ENCODE measurements at places on chromosomes 5 and 9.

DNA sequence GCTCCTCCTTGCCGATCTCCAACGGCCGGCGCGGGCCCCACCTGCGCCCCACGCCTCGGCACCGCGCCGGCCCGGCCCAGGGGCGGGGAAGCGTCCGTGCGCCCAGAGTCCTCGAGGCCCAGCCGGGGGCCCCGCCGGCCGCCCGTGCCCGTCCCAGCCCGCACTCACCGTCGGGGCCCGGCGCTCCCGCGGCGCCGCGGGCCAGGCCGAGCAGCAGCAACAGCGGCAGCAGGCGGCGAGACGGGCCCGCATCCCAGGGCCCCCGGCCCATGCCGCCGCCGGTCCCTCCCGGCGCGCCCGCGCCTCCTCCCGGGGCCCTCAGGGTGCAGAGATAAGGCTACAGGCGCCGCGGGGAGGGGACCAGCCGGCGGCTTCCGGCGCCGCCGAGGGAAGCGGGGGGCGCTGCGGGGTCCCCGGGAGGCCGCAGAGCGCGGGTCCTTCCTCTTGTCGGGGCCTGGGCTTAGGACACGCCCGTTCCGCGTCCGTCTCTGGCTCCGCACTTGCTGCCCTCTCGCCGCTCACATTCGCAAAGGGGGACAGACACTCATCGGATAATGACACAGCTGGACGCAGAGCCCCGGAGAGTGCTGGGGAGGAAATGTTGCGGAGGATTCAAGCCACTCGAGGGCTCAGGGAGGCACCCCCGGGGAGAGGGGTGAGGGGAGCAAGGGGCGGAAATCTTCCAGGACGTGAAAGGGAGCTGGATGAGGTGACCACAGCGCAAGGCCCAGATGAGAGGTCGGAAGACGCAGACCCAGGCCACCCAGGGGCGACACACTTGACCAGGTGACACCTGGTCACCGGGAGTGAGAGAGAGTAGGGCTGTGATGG lies at the start of gene SUSD1:
Gene SUSD1, minus strand, starts transcription at position 333 of the 831 bp plus-strand sequence. Its CDS starts 62 bp downstream, at position 271.
- DNase-seq = no peak

DNA sequence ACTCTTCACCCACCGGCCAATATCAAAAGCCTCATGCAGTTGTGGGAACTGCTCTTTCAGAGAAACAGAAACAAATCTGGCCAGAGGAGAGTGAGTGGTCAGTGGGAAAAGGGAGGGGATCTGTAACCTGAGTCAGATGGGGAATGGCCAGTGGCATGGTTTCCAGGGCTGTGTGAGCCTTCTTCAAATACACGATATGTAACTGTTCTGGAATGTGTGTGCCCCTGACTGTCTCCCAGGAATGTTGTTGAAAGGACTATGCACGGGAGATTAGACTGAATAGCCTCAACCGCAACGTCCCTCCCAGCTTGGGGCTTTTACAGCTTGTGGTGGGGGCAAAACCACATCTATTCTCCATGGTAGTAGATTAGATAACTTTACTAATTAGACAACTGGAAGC lies 60.8 kb downstream of the SH3TC2 start:
- DNase-seq = no peak

DNA sequence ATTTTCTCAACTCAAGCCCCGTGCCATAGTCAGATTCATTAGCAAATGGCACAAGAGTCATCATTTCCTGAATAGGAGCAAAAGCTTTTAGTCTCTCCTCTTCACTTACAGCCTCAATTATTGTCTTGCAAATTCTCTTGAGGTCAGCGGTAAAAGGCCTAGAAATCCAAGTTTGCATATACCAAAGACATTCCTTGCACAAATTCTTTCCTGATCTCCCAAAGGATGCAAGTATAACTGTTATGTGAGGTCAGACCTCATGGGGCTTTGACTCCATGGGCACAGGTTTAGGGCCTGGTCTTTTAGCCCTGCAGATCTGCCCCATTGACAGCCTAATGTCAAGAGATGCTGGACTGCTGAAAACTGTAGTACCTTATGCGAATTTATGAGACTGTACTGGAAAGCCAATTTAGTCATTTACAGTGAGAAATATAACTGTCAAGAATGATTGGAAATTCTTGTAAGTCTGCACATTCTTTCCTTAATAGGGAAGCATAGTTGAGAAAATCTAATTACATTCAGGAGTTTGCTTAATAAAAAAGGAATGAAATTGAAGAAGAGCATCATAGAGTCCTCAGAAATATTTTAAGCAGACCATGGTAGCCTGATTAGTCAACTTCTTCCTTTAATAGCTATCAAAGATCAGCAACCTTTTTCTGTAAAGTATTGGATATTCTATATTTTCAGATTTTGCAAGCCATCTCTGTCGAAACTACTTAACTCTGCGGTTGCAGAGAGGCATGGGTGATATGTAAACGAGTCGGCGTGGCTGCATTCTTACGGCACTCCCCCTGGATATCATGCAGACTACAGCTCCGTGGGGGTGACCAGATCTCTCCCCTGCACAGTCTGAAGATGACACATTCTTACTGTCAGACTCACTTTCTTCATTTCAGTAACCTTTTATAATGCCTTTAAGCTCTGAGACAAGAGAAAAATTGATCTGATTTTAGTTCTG lies 45.2 kb downstream of the GCNT4 start:
- DNase-seq = no peak

DNA sequence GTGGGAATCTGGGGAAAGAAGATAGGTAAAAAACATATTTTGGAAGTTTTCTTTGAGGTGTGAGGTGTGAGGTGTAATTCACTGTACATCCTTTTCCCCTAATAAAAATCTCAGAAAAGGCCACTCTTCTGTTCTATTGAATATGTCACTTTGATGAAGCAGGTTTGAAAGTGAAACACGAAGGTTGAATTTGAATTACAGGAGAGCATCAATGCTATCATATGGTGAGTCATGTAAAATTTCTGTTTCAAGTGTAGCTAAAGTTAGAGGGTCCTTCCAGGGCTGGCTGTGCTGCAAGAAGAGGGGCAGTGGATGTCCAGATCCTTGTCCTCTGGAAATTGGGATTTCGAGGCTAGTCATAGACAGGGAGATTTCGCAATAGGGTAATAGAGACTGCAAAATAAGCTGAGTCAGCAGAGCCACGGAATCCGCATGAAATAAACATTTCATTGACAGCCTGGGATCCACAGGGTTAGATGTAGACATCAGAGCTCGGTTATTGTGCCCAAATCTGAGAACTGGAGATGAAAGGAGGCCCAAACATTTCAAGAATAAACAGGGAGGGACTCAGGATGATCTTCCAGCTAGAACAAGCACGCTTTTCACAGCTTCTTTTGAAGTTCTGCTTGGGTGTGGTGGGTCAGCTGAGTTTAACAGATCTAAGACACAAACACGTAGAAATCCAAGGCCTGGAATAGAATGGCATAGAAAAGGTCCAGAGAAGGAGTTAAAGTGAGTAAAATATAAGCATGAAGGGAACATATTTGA lies 194.4 kb upstream of the CDKN2B start:
- DNase-seq = no peak

DNA sequence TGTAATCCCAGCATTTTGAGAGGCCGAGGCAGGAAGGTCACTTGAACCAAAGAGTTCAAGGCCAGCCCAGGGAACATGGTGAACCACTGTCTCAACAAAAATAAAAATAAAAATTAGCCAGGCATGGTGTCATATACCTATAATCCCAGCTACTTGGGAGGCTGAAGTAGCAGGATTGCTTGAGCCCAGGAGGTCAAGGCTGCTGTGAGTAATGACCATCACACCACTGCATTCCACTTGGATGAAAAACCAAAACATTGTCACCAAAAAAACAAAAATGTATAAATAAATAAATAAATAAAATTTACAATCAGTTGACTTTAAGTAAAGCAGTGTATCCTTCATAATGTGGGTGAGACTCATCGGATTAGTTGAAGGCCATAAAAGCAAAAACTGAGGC lies 541.4 kb downstream of the CSNK1G3 start:
- DNase-seq = no peak

- no peak for DNase-seq
Observed at GRCh38 chr9:22395687-22396141, 50.9 kb upstream of the DMRTA1 start.

DNA sequence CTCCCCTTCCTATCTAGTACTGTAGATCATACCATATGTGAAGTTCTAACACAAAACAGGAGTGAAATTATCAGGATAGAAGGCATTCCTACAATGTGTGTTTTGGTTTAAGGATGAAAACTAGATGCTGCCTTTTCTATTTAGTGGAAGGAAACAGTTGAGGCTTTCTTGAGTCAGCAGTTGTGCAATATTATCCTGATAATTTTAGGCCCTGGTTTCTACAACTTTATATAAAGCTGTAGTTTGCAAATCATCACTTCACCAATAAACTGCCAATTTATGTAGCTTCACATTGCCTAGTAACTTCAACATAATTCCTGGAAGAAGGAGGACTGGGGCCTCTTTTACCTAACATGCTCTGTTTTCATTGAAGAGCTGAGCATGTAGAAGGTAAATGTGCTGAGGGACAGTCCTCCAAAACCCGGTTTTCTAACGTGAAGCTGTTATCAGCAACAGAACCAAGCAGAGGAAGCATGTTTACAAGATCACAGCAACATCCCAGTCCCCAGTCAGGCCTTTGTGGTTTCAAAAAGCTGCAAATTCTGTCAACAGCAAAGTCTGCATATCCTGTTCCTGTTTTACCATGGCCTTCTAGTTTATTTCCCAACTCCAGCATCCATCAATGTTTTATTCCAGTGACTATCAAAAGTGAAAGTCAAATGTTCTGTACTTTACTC lies 513.4 kb upstream of the MEF2C start:
- DNase-seq = no peak

- DNase-seq = no peak
Observed at GRCh38 chr9:116274293-116274692, 120.7 kb downstream of the PAPPA start.

DNA sequence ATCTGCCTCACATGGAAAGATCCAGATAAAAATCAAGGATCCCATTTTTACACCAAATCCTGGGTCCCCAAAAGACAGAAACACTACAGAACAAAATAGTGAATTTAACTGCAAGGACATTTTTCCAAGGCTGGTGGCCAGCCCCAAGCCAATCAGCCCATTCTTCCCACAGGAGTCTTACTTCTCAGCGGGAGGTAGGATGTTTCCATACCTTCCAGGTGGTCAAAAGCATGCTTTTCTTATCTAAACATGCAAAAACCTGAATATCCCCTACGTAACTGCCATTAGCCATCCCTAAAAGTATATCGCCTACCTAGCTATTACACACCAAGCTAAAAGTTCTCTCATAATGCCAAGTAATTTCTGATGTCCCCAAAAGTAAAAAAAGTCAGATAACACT lies 20.6 kb downstream of the TMEM161B start:
- DNase-seq = no peak

DNA sequence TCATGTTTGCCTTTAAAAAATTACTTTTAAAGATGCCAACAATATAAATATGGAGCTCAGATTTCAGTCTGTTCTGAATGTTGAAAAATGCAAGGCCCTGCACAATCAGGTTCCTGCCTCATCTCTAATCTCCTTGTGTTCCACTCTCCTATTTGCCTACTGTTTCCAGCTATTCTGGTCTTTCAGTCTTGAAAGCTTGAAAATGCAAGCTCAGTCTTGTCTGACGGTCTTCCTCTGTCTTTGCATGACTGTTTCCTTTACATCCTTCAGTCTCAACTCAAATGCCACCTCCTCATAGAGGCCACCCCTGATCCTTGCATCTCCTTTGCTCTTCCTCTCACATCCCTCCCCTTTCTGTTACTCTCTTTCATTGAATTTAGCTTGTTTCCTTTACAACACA lies 354.9 kb downstream of the KIF4B start:
- DNase-seq = no peak

GRCh38 chr5:74320526-74320925 lies 320.0 kb downstream of the ENC1 start:
- DNase-seq = no peak

DNA sequence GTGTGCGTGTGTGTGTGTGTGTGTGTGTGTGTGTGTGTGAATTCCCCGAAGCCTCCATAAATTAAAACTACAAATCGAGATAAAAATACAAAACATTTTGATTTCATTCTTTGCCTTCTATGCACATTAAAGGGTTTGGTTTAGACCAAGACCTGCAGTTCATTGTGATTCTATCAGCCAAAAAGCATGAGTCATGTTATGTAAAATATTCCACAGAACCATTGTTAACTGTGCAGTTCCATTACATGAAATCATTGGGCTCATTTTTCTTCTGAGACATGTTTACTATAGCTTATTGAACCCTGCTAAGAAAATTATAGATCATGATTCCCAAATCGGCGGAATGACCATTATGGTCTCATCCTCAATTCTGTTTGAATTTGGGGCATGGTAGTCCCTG lies 11.7 kb downstream of the CAVIN4 start:
- no peak for DNase-seq

- no peak for DNase-seq
Observed at GRCh38 chr5:150987746-150988145, 32.6 kb upstream of the GPX3 start.

- no peak for DNase-seq
Observed at GRCh38 chr5:5783021-5783420, 360.5 kb downstream of the ICE1 start.

DNA sequence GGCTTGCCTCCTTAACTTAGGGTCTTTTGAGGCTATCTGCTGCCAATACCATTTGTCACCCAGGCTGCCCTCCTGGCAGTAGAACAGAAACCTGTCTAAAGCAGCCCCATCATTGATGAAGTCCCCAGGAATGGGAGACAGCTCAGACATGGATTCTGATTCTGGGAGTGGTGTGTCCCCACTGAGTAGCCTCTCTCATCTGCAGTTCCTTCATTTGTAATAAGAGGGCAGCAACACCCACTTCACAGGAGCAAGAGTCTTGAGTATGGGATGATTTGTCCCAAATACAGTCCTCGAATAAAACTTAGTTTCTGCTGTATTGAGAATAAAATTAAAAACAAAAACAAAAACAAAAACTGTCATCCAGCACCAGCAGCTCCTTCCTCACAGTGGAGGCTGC lies 167.6 kb downstream of the ASTN2 start:
- DNase-seq = no peak

- no peak for DNase-seq
Observed at GRCh38 chr9:118992813-118993794, 376.1 kb downstream of the BRINP1 start.

- no peak for DNase-seq
Observed at GRCh38 chr5:35847961-35848360, 8.7 kb upstream of the IL7R start.

DNA sequence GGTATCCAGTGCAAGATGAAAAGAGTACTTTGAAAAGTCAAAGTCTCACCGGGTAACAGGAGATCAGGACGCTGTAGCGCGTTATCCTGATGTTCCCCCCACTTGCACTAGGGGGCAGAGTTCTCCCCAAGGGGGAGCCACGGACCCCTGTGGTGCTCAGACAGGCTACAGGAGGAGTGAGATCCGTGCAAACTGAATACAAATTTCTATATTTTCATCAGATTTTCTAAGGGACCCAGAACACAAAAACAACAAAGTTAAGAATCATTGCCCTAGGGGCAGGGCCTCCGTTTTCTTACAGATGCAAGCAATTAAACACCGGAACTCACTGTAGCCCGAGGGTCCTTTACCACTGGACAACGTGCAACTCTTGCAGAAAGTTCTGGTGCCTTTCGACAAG lies 2.0 kb downstream of the MYO10 start:
- no peak for DNase-seq

DNA sequence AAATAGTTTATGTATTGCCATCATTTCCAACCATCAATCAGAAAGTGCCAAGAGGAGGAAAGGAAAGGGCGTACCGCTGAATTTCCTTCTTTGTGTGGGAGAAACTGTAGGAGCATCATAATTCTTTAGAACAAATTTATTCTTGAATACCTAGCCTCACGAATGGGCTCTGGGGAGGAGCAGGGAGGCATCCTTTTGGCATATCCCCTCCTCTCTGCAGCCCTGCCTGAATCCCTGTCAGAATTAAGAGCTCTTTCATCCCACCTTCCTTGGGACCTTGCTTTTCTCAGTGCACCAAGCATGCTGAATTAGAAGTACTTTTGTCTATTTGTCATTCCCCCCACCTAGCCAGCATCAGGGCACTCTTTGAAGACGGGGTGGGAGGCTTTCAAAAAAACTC lies 189.4 kb downstream of the MAPKAP1 start:
- DNase-seq = no peak

All from activated naive CD8-positive, alpha-beta T cell treated with anti-CD3 and anti-CD28 coated beads, Interleukin-2, amount 50 U/mL, for 16 hours (primary cell).